ENCODE measurements at places on chromosomes 4 and X. TPM values are rescaled to one million over a fixed set of nuclear protein-coding genes. Genes with fewer than 3 reads are reported as not detected.

The TRMT2B gene
- 20.6 TPM for total RNA-seq

The RHOXF1 gene
- not detected for total RNA-seq

The UCP1 gene
- total RNA-seq: not detected

DNA sequence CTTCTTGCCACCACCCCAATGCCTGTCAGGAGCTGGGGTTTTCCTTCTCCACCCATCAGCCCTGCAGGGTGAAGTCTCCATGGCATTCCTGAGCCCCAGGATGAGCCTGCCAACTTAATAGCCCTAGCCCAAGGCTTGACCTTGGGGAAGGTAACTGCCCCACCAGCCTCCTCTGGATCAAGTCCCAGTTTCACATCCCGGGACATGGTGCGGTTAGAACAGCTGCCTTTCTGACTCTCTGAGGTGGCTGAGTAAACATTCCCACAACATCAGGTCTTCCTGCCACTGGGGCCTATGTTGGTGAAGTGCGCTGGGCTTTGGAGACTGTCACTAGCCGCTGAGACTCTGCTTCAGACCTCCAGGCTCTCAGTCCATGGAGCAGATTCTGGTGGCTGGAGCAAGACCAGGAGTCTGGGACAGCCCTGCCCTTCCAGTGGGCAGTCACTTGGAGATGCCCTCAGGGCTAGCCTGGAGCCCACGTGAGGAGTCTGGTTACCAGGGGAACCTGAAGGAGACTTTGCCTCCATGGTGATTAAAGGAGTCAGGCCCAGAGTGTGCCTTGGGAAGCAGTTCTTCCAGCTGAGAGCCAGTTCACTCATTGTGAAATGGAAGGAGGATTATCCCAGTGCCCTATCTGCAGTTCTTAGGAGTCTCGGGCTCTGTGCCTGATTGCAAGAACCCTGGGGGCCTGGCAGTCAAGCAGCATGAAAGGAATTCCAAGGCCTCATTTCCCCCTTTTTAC lies 56.8 kb downstream of the SMIM20 start:
- no peak for DNase-seq
- peaks cover 10% of the 10 kb centered on the region for H3K27me3 ChIP-seq
- no peaks in the 10 kb centered on the region for H3K36me3 ChIP-seq
- no peaks in the 10 kb centered on the region for H3K4me1 ChIP-seq

- no peak for DNase-seq
- H3K27me3 ChIP-seq: no peaks in the 10 kb centered on the region
- H3K27ac ChIP-seq: no peak overlapping the region
- no peaks in the 10 kb centered on the region for H3K36me3 ChIP-seq
- no peaks in the 10 kb centered on the region for H3K4me1 ChIP-seq
These were observed 467.7 kb downstream of the IDS start for GRCh38 chrX:149037281-149037870.

All from activated CD4-positive, alpha-beta T cell treated with anti-CD3 and anti-CD28 coated beads for 36 hours (primary cell).